ENCODE measurements at places on chromosomes 7 and 10.

DNA sequence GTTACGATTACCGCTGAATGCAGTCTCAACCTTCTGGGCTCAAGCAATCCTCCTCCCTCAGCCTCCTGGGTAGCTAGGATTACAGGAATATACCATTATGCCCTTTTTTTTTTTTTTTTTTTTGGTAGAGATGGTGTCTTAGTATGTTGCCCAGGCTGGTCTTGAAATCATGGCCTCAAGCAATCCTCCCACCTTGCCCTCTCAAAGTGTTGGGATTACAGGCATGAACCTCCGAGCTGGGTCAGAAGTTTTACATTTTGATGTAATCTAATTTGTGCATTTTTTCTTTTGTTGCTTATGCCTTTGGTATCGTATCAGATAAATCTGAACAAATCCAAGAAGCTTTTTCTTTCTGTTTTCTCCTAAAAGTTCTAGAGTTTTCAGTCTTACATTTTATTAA lies 87.4 kb downstream of the EPC1 start:
- no peak for DNase-seq

DNA sequence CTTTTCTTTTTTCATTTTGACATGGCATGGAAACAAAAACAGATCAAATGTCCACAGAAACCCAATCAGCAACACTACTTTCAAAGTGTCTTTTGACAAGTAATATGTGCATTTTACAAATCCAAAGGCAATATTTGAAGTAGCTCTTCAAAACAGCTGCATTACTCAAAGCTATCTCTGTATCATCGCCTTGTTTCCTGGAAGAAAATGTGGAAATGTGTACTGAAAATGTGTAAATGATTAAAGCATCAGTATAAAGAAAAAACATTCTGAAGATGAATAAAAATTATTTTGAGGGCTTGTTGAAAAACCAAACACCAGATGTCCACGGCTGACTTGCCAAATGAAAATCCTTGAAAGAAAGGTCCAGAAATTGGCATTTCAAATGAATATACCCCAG lies 16.5 kb upstream of the ITGB8 start:
- DNase-seq = no peak

- no peak for DNase-seq
These were observed 51.9 kb upstream of the PIK3AP1 start for GRCh38 chr10:96772196-96772595.

GRCh38 chr10:13525663-13526062 lies 3.2 kb downstream of the BEND7 start:
- DNase-seq = no peak

GRCh38 chr7:116441534-116441933 lies 58.0 kb upstream of the CAV2 start:
- DNase-seq = peak; percentile 54

DNA sequence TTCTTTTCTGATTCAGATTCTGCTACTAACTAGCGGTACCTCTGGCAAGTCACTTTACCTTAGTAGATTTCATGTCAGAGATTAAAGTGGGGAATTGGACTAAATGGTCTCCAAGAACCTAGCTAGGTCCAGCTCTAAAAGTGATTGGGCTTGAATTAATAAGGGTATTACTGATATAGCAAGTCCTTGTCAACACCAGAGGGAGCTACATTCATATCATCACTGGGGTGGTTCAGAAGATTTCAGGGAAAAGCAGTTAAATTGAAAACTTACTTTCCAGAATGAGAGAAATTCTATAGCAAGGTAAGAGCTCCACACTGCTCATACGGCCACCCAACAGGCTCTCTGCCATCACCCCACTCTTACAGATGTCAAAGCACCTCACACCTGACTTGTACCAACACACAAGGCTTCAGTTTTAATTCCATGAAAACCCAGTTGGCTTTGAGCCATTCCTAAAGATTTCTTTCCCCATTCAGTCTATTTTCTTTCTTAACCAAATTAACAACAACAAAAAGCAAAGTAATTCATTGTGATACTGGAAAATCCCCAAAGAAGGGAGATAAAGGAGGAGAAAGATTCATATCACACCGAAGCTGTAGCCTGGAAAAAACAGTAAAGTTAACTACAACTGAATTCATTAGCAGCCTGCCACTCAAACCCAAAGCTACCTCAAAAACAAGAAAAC lies 38.0 kb upstream of the SPOCK2 start:
- peak; percentile 53 for DNase-seq

GRCh38 chr10:86815640-86816039 lies 59.2 kb downstream of the BMPR1A start:
- no peak for DNase-seq

DNA sequence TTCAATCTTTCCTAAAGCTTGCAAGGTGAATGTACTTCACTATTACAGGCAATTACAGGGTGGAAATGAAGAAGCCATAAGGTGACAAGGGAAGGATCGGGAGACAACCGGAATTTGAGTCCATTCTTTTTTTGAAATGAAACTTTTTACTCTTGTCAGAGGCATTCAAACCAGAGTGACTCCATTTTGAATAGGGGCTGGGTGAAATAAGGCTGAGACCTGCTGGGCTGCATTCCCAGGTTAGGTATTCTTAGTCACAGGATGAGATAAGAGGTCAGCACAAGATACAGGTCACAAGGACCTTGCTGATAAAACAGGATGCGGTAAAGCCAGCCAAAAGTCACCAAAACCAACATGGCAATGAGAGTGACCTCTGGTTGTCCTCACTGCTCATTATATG lies 363.3 kb downstream of the TYW1 start:
- DNase-seq = no peak

DNA sequence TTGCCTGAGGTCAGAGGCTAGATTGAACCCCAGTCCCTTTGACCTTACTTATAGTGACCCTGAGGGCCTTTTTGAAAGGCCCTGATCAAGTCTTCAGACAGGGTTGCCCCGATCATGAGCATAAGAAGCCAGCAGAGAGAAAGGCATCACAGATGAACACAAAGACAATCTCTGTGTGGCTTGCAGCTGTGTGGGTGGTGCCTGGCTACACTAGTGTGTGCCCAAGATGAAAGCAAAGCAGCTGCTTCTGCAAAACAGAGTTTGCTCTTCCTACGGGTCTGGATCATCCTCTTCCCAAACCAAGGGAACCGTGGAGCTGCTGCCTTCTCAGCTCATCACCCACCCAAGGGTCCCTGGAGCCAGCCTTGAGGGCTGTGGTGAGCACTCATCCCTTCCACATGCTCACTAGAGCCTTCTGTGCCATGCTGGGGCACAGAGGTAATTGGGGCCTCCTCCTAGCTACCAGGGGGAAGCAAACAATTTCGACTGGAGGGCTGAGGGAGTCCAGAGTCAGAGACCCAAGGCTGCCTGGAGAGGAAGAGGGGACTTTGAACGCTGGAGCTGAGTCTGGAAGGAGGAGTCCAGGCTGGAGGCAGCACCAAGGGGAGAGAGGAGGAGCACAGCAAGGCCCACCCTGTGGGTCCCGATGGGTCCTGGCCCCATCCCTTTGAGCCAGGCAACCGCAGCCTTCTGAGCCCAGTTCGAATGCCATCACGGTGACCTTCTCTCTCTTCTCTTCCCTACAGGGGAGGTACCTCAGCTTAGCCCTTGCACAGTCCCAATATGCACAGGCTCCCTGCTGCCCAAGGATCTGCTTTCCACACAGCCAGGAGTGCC lies 42.3 kb downstream of the ANTXRL start:
- no peak for DNase-seq

GRCh38 chr10:103021900-103022293 lies 103.8 kb downstream of the CNNM2 start:
- DNase-seq = no peak

- DNase-seq = no peak
These were observed 31.9 kb downstream of the LAMB1 start for GRCh38 chr7:107971100-107971499.

- DNase-seq = no peak
These were observed 32.1 kb downstream of the NRF1 start for GRCh38 chr7:129643550-129644170.

DNA sequence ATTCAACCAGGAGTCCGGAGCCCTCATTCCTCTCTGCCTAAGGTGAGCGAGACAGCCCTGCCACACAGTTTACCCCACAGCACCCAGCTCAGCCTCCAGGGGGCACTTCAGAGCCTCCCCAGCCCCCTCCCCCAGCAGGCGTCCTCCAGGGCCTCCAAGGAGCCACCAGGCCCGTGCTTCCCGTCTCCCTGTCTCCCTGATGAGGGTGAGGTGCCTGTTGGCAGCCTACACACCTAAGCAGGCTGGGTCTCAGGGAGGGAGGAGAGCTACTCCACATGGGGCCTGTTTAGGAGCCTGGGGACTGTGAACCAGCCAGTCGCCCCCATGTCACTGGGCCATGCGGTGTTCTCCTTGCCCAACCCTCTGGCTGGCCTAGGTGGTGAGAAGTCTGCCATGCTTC lies 28.9 kb upstream of the TRIM8 start:
- DNase-seq = no peak

GRCh38 chr7:139870380-139870779 lies 41.3 kb downstream of the TBXAS1 start:
- DNase-seq = no peak

DNA sequence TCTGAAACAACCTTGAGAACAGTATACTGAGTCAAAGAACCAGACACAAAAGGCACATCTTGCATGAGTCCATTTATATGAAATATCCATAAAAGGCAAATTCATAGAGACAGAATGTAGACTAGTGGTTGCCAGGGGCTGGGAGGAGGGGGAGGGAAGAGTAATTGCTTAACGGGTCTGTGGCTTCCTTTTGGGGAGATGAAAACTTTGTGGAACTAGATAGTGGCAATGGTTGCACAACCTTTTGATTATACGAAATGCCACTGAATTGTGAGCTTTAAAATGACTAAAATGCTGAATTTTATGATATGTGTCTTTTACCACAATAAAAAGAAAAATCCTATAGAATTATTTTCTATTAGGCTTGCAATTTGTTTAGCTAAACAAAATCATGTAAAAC lies 16.8 kb downstream of the ADRB1 start:
- DNase-seq = no peak

DNA sequence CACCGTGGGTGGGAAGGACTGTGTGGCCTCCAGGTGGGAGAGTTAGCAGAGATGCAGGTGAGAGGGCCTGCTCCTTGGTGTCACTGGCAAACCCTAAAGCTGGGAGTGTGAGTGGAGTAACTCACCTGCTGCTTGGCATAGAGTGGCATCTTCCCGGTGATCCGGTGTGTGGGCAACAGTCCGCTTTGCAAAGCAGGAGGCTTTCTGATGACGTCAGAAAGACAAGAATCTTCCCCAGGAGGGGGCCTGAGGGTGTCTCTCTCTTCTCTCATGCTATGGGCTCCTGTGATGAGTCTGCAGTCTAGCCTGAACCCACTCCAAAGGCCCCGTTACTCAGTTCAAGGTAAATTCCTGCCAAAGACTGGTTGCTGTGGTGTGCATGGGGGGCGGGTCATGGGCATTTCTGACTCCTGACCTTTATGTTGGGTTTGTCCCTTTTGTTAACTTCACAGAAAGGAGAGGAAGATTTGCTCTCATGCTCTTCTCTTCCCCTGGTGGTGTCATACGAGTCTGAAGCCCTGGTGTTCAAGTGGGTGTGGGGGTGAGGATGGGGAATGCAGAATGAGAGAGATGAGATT lies 187.9 kb downstream of the GATA3 start:
- no peak for DNase-seq

GRCh38 chr7:75658369-75658768 lies 80.4 kb downstream of the HIP1 start:
- no peak for DNase-seq

- DNase-seq = no peak
These were observed 89.1 kb downstream of the NEUROD6 start for GRCh38 chr7:31251441-31251840.

DNA sequence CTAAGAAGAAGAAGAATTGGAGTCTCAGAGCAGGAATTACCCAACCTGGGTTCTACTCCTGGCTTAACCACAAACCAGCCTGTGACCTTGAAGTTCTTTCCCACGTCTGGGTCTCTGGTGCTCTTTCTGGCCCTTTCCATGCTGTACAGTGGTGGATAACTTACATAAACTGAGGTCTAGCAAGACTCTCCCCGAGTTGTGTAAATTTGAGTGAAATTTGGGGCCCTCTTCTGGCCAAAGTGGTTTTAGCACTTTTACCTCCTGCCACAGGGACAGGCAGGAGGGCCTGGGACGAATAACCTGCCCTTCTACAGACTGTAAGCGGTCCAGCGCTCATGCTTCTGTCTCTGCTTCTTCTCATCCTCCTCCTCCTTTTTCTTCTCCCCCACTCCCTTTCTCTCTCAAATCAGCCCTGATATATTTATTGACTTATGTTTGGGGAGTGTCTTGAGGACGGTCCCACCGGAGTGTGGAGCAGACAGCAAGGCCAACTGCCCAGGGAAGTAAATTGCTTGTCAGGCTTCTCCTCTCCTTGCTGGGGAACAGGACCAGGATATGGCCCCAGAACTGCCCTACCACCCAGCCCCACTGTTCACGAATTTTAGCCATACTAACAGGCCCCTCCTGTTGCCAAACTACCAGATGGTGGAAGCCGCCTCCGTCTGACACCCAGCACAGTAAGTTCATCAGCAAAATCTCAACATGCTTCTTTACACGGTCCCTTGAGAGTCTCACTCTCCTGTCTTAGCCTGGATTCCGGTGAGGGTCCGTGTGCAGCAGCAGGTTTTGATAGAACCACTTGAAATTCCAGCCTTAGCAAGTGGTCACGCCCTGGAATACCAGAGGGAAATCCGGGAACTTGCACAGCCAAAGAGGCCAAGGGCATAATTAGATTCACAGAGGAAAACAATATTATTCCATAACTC lies 4.0 kb upstream of the SH3PXD2A start:
- peak; percentile 71 for DNase-seq

DNA sequence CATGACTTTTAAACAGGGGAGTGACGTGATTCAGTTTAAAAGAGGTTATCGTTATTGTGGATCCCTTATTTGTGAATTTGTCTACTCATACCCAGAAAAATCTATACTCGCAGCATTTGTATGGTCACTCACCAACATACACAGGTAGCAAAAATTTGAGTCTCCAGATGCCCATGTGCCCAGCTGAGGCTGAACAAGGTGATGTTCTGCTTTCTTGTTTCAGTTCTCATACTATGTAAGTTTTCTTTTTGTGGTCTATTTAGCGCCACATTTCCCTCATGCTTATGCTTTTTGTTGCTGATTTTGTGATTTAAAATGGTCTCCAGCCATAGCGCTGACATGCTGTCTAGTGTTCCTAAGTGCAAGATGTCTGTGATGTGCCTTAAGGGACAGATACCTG lies 312.9 kb upstream of the SEMA3A start:
- no peak for DNase-seq

DNA sequence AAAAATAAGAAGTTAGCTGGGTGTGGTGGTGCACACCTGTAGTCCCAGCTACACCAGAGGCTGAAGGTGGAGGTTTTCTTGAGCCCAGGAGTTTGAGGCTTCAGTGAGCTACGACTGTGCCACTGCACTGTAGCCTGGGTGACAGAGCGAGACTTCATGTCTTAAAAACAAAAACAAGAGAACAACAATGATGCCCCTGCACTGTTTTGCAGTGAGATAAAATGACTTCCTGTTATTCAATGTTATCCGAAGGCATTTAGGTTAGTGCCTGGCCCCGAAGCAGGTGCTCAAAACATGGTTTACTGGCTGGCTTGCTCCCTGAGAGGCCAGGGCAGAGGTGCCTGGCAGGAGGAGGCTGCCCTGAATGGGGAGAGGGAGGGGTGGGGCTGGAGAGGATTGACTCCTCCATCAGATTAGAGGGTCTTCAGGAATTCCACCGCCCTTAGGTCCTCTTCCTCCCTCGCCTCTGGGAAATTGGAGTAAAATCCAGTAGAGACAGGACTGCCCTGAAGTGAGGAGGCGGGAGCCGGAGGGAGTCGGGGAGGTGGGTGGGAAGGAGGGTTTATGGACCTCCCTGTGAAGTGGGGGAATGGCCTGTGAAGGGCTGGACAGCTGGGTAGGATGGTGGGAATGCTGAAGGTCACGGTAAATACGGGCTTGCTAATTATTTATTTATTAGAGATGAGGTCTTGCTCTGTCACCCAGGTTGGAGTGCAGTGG lies 6.8 kb upstream of the CLDN4 start:
- no peak for DNase-seq

- DNase-seq = peak; percentile 19
These were observed 101.9 kb downstream of the HIBADH start for GRCh38 chr7:27560706-27561235.

Measured in AG08395 (cell line).